ENCODE measurements at places on chromosomes 11 and 22.

GRCh38 chr22:45298934-45299505 is 10.7 kb upstream of the FAM118A start:
- DNase-seq, result no peak

GRCh38 chr22:29198240-29198639 is 7.5 kb upstream of the EMID1 start:
- no peak for DNase-seq

GRCh38 chr22:36456464-36456845 is 25.0 kb downstream of the TXN2 start:
- DNase-seq, result no peak

GRCh38 chr11:63536669-63537292 is at the start of gene PLAAT4:
Gene PLAAT4, plus strand, starts transcription at chr11:63536808. Its CDS starts 61 bp downstream, at chr11:63536869.
- no peak for DNase-seq

DNA sequence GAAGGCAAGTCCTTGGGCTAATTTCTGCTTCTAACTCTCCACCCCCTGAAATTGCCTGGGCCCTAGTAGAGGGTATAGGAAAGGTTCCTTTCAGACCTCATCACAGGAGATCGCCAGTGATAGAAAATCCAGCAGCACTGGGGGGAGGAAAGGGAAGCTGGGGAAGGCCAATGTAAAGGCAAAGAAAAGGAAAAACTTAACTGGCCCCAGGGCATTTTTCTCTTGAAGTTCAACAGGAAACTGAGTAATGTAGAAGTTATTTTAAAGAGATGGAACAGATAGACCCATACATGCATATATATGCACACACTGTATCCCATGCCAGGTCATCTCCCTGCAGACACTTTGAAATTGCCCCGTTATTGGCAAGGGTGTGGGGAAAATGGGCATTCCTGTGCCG is 134.0 kb downstream of the TRIM44 start:
- no peak for DNase-seq

DNA sequence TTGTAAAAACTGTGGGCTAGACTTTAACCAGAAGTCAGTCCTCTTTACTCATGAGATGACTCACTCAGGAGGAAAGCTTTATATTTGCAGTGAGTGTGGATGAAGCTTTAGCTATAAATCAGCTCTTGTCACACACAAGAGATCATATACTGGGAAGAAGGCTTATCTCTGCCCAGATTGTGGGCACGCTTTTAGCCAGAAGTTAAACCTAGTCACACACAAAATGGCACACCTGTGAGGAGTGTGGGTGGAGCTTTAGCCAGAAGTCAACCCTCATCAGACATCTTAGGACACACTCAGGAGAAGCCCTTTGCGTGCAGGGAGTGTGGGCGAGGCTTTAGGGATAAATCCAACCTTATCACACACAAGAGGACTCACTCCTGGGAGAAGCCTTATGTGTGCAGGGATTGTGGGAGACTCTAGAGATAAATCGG is 706.9 kb upstream of the LUZP2 start:
- no peak for DNase-seq

- no peak for DNase-seq
These were observed 3.6 kb downstream of the MAP3K11 start for GRCh38 chr11:65610404-65610803.

GRCh38 chr11:21810650-21811049 is 382.2 kb upstream of the ANO5 start:
- no peak for DNase-seq

GRCh38 chr11:78768345-78768744 is 193.7 kb upstream of the NARS2 start:
- no peak for DNase-seq

- no peak for DNase-seq
These were observed 394.5 kb downstream of the TENM4 start for GRCh38 chr11:79046366-79046765.

DNA sequence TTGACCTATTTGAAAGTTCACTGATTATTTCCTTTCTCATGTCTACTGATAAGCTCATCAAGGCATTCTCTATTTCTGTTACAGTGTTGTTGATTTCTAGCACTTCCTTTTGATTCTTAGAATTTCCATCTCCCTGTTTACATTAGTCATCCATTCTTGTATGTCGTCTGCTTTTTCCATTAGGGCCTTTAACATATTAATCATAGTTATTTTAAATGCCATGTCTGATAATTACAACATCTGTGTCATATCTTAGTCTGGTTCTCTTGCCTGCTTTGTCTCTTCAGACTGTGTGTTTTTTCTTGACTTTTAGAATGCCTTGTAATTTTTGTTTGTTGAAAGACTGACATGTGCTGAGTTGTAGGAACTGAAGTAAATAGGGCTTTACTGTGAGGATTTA is 602.1 kb downstream of the SOX6 start:
- DNase-seq, result no peak

- no peak for DNase-seq
These were observed 93.0 kb downstream of the SLC1A2 start for GRCh38 chr11:35326266-35326879.

GRCh38 chr11:107508201-107508857 is 50.7 kb upstream of the CWF19L2 start:
- no peak for DNase-seq

- DNase-seq, result no peak
These were observed 30.6 kb downstream of the EXPH5 start for GRCh38 chr11:108562746-108563581.

DNA sequence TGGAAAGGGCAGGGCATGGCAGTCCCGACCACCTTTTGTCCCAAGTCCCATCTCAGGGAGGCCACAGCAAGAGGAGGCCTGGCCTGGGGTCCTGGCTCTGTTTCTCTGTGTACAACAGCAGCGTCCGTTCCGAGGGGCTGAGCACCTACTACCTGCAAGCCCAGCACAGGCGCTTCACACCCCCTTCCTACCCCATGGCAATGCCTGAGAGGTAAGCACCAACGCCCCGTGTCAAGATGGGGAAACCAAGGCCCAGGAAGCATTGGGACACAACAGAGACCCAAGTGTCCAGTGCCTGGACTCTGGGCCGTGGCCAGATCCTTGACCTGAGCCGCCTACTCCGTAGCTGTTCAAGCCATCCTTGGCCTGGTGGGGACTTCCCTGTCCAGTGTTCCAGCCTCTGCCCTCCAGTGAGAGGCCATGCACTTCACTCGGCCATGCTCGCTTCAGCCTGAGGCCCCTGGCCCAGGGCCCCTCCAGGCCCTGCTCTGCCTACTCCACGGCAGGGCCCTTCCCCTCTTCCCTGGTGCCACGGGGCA is 14.3 kb upstream of the TCF20 start:
- no peak for DNase-seq

DNA sequence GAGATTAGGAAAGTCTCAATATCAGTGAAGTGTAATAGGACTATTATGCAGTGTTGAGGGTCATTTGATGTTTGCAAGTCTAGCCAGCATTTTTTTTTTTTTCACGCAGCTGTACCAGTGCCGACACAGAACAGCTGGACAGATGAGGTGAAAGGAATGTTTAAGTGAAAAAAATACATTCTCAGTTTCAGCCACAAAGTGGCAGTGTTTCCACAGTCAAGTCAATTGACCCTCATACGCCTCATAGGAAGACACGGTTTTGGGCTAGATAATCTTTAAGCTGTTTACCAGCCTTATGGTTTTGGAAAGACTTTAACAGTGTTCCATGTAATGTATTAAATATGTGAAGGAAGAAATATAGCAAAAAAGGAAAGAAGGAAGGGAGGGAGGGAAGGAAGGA is 349.9 kb upstream of the ANO3 start:
- DNase-seq, result no peak

GRCh38 chr11:40885250-40885954 is 574.0 kb downstream of the LRRC4C start:
- DNase-seq, result no peak

- DNase-seq, result no peak
These were observed 2.3 kb downstream of the PTPRCAP start for GRCh38 chr11:67435031-67435726.

DNA sequence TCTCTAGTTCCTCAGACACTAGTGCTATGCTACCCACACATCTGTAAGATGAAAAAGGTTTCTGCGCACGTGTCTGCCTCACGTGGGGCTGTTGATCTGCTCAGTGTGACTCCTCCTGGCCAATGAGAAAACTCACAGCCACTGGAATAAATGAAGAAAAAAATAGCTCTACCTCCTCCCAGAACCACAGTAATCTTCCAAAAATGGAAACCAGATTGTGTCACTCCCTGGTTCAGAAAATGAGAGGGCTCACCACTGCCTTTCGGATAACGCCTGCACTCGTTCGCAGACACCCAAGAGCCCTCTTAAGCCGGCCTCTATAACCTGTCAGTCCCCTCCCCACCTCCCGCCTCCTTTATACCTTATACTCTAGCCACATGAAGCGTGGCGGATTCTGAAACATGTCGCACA is 5.1 kb downstream of the APBB1 start:
- DNase-seq, result peak; percentile 49

DNA sequence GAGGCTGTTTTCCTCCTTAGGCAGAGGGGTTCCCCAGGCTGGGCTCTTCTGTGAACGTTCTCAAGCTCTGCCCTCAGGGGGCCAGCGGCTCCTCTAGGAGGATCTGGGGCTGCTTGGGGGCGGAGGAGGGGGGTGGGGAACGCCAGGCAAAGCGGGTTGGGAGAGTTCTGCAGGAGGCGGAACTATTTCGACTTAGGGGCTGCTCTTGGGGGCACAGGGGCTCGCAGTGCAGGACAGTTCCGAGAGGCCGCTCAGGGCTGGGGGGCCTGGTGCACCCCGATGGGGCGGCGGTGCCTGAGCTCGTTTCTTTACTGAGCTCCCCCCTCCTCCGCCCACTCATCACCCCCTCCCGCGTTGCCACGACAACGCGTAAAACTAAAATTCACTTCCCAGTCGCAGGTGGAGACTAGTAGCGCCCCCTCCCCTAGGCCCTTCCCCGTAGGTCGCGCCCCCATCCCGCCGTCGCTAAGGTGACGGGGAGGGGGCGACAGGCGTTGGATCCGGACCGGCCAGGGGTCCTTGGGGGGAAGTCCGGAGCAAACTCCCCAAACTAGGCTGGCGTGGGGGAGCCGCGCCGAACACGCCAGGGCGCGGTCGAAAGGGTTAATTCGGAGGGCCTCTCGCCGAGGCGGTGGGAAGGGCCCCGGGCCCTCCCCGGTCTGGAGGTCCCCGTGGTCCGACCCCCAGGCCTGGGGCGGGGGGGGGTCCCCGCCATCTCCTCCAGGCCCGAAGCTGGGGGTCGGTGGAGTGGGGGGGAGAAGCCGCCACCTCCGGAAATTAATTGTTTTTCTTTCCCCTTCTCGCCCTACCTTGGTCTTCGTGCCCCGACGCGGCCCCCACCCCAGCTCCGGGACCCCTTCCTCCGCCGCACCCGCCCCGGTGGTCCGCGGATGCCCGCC is 857 bp downstream of the SHANK3 start:
- DNase-seq, result no peak

DNA sequence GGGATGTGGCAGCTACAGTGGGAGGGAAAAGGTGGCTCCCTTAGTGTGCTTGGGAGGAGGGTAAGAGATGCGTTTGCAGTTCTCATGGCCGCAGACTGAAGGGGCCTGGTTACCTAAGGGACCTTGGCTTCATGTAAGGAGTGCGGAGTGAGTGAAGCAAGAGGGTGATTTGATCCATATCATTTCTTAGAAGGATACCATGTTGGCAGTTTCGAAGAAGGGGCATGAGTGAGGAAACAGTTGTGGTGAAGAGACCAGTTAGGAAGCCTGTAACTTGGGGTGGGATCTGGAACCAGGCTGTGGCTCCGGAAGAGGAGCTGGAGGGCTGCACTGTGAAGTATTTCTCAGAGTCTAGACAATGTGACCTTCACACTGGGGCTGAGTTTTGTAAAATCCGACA is 45.0 kb downstream of the ST3GAL4 start:
- DNase-seq, result no peak

DNA sequence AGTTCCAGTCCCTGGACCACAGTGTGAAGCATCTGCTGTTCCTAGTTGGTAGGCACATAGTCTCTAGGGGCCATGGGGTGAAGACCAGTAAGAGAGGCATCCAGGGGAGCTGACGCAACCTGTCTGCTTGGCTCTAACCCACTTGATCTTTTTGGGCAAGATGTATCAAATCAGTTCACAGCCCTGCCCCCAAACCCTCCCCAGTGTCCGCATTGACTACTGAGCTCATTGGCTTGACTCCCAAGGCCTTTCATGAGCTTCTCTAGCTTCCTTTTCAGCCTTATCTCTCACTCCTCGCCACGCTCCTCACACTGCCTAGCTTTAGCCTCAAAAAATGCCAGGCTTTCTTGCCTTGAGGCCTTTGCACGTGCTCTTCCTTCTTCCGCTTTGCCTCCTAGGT is 29.7 kb upstream of the ABCC8 start:
- no peak for DNase-seq

DNA sequence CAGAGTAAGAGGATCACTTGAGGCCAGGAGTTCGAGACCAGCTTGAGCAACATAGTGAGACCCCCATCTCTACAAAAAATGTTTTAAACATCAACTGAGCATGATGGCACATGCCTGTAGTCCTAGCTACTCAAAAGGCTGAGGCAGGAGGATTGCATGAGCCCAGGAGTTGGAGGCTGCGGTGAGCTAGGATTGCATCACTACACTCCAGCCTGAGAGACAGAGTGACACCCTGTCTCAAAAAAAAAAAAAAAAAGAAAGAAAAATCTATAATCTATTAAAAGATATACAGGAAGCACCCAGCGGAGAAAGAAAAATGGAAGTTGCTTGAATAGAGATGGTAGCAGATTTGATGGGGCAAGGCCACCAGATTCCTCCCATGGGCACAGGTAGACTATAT is 61.8 kb downstream of the FAM83F start:
- DNase-seq, result no peak

DNA sequence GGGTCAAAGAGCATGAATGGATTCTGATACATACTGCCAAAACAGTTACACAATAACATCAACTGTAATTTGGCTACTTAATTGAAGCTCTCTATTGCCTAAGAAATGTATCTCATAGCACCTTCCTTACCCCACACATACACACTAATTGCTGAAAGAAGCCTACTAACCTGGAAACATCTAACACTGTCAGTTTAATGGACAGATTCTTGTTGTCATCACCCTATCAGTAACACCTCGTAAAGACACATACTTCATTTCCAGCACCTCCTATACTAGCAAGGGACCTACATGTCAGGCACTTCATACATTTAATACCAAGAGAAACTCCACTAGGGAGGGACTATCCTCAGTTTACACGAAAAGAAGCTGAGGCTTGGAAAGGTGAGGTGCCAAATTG is 9.9 kb downstream of the NAP1L4 start:
- no peak for DNase-seq

GRCh38 chr11:2703363-2704141 is 3.8 kb upstream of the KCNQ1OT1 start:
- no peak for DNase-seq

GRCh38 chr11:34859496-34859895 is 56.7 kb downstream of the APIP start:
- DNase-seq, result no peak

GRCh38 chr11:106475181-106475580 is 397.7 kb downstream of the AASDHPPT start:
- DNase-seq, result no peak

- DNase-seq, result no peak
These were observed 20.7 kb downstream of the RPUSD4 start for GRCh38 chr11:126190792-126191191.

- DNase-seq, result no peak
These were observed 38.1 kb upstream of the FAM181B start for GRCh38 chr11:82771781-82772180.

DNA sequence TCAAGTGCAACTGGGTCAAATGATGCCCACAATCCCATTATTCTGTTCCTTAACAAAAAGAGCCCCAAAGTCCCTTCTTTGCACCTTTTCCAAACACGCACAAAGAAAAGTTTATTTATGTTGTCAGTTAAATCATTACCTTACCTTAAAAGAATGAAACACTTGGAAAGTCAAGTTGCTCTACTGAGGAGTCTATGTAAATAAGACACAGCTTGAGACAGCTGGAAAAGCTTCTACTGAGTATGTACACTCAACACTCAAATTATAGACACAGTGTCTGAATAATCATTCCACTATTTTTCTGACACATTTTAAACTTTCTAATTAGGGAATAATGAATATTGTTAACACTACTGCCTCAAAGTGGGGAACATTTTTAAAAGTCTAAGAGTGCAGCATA is 21.6 kb upstream of the PHLDA2 start:
- no peak for DNase-seq

Data from stimulated activated CD4-positive, alpha-beta T cell treated with anti-CD3 and anti-CD28 coated beads, Interleukin-2, amount 100 ng/mL, for 48 hours (primary cell).